ENCODE measurements at places on chromosomes 13 and 19. TPM values are rescaled to one million over a fixed set of nuclear protein-coding genes. Genes with fewer than 3 reads are reported as not detected.

DNA sequence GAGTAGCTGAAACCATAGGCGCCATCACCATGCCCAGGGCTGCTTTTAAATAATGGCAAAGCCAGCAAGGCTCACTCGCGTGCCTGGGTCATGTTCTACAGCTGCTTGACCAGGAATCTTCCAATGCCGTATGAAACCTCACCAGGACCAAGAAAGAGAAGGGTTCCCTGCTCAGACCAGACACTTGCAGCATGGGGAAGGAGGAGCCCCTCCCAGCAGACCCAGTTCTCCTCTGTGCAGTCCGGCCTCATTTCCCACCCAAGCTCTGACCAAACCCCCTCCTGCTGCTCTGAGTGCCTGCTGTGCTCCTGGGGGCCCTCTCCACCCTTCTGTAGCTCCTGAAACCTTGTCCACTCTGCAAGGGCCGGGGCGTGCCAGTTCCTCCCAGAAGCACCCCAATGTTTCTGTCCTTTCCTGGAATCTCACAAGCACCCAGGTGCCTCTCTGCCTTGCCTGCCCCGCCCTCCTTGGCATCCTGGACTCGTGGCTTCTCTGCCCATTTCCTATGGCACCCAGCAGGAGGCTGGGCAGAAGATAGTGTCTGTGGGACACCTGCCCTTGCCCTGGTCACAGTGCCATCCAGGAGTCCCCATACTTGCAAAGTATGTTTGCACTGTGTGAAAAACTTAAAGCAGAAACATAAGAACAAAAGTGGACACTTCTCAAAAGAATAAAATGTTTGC, 6.8 kb upstream of the SLC7A9 start:
- H3K4me1 ChIP-seq, result no peaks in the 10 kb centered on the region
- no peaks in the 10 kb centered on the region for H3K27me3 ChIP-seq
- DNase-seq, result no peak
- H3K36me3 ChIP-seq, result no peaks in the 10 kb centered on the region
- no peak overlapping the region for H3K4me3 ChIP-seq
- no peak overlapping the region for H3K27ac ChIP-seq

DNA sequence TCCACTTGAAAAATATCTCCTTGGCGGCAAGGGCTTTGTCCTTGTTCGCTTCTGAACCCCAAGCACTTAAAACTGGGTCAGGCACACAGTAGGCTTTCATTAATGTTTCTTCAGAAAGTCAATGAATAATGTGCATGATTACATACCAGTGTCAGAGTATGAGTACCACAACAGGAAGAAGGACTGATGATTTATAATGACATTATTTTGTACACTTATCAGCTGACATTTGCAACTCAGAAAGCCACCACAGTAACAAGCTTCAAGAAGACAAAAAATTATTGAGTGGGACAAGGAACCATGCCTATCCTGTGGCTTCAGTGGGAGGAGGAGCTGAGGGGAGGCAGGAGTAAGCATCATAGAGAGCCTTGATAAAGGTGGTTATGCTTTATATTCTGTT, 10.0 kb downstream of the POLR1D start:
- DNase-seq, result no peak
- no peak overlapping the region for H3K4me3 ChIP-seq
- peaks cover 4% of the 10 kb centered on the region for H3K4me1 ChIP-seq
- H3K36me3 ChIP-seq, result peaks cover 2% of the 10 kb centered on the region
- no peak overlapping the region for H3K27ac ChIP-seq

DNA sequence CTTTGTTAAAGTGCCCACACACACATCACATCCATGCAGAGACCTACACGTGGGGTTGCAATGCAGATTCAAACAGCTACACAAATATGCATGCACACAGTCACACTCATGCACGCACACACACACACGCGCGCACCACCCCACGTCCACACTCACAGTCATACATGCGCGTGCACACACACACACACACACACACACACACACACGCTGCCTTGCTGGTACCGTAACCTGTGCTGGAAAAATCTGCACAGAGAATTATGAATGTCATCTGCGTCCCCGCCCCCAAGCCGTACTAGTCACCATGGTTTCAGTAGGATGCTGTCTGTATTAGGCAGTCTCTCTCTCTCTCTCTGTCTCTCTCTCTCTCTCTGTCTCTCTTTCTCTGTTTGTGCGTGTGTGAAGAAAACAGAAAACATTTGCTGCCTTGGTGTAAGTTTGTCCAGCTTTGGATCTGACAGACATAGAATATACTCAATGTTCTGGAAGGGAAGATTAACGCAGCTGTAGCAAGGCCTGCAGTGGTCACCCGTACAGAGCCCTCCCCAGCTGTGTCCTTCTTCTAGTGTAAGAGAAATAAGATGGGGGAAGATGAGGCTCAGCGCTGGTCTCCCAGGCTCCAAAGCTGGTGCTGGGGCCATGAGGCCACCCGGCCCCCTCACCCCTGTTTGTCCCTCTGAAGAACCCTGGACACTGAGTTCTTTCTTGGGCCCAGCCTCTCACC, 26.4 kb upstream of the DPP9 start:
- no peak for DNase-seq
- no peak overlapping the region for H3K4me3 ChIP-seq
- H3K27me3 ChIP-seq, result peaks cover 3% of the 10 kb centered on the region
- H3K4me1 ChIP-seq, result no peaks in the 10 kb centered on the region

DNA sequence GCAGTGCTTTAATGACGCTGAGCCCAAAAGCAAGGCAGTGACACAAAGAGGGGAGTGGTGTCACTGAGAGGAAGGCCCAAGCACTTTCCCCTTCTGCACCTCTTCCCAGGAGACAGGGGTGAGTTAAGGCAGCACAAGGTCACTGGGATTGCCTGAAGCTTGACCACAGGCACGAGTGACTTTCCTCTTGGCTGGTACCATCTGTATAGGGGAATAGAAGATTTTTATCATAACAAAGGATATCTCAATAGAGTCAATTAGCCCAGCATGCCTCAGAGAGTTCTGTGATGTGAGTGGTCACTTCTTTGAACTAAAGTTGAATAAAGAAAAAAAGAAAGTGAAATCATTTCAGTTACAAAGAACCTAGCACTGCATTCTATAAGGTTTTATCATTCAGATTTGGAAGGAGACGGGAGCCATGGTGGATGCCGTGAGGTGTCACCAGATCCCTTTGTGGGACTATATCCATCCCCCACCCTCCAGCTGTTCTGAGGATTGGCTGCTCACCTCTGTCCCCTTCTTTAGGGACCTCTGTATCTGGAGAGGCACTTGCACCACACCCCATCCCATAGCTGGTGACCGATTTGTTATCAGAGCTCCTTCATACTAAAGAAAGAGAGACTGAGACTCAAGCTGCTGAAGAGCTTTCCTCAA, 291.2 kb downstream of the DCT start:
- no peak overlapping the region for H3K4me3 ChIP-seq
- no peaks in the 10 kb centered on the region for H3K4me1 ChIP-seq
- H3K27me3 ChIP-seq, result no peaks in the 10 kb centered on the region
- no peak for DNase-seq

DNA sequence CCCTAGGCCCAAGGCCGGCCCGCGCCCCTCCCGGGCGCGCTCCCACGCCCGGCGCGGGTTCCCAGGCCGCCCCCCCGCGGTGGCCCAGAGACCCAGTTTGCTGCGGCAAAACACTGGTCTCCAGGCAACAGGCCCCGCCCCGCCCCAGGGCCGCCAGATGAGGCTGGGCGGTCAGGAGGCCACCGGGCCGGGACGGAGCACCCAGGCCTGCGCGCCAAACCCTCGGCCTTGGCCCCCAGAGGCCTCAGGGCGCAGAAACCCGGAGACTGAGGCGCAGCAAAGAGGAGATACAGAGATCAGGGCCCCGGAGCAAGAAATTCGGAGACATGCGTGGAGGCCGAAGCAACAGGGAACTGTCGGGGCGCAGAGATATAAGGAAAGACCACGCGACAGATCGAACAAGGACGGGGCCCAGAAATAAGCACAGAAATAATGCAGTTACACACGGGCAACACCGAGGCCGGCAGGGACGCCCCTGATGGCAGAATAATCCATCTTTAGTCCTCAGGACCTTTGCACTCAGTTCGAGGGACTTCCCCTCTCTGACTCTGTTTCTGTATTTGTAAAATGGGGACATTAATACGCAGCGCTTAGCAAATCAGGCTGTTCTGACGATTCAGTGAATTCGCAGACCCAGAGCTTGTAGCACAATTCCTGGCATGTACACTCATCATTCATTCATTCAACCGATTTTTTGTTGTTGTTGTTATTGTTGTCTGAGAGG, 20.8 kb upstream of the ERCC1 start:
- H3K27ac ChIP-seq, result peak overlapping the region; percentile 88
- peaks cover 23% of the 10 kb centered on the region for H3K4me1 ChIP-seq
- no peaks in the 10 kb centered on the region for H3K36me3 ChIP-seq
- no peaks in the 10 kb centered on the region for H3K27me3 ChIP-seq
- DNase-seq, result peak; percentile 78

- no peak for DNase-seq
- peaks cover 4% of the 10 kb centered on the region for H3K27me3 ChIP-seq
- H3K4me1 ChIP-seq, result peaks cover 17% of the 10 kb centered on the region
- H3K27ac ChIP-seq, result no peak overlapping the region
Observed at GRCh38 chr13:102699504-102699903, 4.7 kb upstream of the METTL21C start.

- H3K4me1 ChIP-seq, result no peaks in the 10 kb centered on the region
- H3K36me3 ChIP-seq, result no peaks in the 10 kb centered on the region
- no peak overlapping the region for H3K27ac ChIP-seq
- DNase-seq, result no peak
- peaks cover 15% of the 10 kb centered on the region for H3K27me3 ChIP-seq
- no peak overlapping the region for H3K4me3 ChIP-seq
Observed at GRCh38 chr13:78129359-78129758, 210.7 kb upstream of the EDNRB start.

Gene TEX101
- not detected for total RNA-seq

All from endothelial cell of umbilical vein (primary cell).